ENCODE measurements at places on chromosomes 12 and 14.

- DNase-seq: no peak
Measured at GRCh38 chr14:72617391-72618031, 276.4 kb downstream of the DPF3 start.

GRCh38 chr12:10558301-10558700 is 52.6 kb downstream of the EIF2S3B start:
- no peak for DNase-seq

DNA sequence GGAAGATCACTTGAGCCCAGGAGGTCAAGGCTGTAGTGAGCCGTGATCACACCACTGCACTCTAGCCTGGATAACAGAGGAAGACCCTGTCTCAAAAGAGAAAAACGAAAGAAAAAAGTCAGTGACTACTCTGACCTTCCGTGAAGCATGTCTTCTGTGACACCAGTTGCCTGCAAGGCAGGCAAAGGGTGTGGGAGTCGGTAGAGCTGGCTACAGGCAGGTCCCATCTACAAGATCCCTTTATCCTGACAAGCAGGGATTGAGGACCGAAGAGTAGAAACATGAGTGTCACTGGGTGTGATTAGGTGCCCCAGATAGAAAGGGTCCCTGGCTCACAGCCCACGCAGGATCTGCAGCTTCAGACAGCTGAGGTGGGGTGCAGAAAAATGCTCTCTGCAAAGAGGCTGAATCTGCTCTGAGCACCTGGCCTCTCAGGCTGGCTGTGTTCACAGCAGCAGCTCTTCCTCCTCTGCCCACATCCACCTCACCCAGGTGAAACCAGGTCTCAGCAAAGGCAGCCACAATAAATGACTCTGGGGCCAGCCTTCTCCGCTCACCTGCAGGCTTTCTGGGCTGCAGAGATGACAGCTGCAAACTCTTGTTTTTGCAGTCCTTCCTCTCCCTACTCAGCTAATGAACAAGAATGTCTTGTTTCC is 28.6 kb upstream of the HSP90B1 start:
- no peak for DNase-seq

DNA sequence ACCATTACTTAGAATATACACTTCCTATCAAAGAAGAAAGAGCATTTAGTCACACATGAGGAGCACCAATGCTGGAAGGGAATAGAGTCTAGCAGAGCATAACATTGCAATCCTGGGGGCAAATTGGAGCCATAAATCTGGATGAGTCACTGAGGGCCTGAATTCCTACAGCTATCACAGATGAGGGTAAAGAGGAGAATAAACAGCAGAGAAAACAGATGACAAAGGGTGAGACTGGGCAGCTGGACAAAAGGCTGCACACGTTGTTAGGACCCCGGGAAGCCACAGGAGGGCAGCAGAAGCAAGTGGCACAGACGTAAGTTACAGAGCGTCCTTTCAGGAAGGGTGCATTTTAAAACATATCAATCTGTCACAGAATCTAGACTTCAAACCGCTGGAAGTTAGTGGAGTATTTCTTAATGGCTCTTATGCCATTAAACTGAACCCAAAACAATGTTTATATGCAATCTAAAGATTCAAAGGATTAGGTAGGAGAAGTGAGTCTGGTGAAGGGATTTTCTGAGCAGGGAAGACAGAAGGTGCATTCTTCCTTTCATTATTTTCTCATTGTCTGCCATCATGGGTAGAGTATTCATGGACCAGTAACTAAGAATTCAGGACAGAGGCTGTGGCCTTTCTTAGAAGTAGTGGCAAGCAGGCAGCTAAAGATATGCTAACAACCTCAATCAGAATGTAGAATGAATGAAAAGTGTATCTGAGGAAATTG is 159.8 kb upstream of the DAAM1 start:
- peak; percentile 25 for DNase-seq

DNA sequence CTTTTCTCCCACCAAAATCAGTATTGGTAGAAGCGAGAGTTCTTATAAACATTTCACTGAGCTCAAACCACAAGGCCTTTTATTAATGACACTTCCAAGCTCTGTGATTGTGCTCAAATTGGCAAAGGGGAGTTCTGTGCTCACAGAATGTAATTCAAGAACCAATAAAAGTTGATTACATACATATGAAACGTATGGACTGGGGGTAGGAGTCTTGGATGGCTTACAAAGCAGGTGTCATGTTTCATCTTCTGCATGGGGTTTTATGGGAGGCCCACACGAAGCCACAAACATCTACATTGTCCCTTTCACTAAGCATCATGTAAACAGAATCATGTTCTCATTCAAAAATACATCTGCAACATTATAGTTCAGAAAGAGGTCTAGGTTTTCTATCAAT is 828.3 kb downstream of the VRK1 start:
- DNase-seq: no peak

DNA sequence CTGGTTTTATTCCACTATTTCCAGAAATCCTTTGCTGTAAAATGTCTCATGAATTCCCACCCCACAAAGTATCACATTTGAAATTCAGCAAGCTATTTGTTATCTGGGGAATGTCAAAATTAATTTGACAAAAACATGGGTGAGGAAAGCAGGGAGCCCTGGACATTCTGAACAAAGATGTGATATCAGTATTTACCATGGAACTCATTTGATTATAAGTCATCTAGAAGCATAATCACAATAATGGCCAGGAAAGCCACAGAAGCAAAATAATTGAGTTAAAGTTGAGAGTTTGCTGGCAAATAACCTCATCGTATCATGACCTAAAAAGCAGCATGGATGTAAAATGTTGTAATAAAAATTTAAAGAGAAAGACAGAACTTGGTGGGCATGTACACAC is 96.1 kb downstream of the ANO6 start:
- no peak for DNase-seq

GRCh38 chr12:124994437-124994975 is 1.1 kb downstream of the BRI3BP start:
- peak; percentile 13 for DNase-seq

- no peak for DNase-seq
Measured at GRCh38 chr14:36339816-36340215, 19.4 kb upstream of the MBIP start.

DNA sequence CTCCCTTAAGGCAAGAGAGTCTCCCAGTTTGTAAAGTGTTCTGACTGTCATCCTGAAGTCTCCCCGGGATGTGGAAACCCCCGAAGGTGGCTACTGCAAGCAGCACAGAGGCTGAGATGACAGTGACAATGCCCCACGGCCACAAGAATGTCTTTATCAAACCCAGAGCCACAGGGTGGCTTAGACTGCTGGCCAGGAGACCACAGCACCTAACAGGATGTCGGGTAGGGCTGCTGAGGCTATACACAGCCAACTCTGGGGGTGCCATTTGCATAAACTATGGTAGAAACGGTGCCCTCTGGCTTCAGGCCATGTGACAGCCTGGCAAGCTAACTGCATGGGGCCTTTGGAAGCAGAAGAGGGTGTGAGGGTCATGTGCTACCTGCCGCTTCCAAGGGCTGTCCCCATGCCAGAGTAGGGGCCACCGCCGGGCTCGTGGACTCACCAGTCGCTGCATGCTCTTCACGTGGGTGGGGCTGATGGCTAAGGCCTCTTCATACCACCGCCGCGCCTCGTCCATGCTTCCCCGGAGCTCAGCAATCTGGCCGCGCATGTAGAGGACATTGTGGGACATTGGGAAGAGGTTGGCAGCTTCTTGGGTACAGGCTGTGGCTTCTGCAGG is 180.9 kb downstream of the CALM1 start:
- DNase-seq: no peak

GRCh38 chr12:67275380-67275913 is 6.3 kb downstream of the CAND1 start:
- DNase-seq: no peak

DNA sequence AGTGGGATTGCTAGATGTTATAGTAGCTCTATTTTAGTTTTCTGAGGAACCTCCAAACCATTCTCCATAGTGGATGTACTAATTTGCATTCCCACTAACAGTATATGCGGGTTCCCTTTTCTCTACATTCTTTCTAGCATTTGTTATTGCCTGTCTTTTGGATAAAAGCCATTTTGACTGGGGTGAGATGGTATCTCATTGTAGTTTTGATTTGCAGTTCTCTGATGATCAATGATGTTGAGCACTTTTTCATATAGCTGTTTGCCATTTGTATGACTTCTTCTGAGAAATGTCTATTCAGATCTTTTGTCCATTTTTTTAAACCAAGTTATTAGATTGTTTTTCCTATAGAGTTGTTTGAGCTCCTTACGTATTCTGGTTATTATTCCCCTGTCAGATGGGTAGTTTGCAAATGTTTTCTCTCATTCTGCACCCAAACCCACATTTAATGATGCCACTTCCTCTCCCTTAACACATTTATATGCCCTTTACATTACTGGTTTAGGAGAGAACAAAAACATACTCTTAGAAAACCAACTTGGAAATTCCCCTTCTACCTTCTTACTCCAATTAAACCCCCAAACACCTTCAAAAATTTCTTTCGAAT is 48.2 kb downstream of the NELL2 start:
- no peak for DNase-seq

DNA sequence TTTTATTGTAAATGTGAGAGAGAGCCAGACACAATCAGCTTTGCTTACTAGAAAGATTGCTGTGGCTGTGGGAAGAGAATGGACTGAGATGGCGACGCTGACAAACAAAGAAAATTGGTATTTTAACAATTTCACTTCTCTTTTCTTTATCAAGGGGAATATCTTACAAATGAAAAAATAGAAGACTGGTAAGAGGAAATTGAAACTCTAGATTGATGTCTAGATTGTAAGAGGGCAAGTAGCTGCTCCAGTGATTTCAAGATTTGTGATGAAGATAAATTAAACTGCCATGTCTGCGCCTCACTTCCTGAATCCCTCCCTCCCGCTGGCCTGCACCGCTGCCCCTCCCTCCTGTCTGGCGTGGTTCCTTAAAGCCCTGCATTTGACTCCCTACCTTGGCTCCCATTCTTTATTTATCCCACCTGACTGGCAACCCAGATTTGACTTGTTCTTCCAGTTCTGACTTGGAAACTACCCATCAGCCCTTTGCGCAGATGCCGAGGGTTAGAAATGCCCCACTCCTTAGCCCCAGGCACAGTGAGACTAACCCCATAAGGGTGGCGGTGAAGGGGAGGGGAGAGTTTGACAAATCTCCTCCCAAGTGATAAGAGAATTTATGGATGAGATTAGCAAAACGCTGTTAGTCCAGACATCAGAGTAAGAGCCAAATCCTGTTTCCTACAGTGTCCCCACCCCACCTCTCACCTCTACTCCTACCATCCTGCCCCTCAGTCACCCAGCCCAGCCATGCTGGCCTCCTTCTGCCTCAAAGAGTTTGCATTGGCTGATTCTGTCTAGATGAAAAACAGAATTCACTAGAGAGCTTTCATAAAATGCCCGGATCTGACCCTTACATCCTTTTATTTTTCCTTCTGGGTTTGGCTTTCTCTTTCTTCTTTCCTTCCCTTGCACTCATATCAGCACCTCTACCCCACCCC is 125.3 kb upstream of the ATF7IP start:
- DNase-seq: no peak

DNA sequence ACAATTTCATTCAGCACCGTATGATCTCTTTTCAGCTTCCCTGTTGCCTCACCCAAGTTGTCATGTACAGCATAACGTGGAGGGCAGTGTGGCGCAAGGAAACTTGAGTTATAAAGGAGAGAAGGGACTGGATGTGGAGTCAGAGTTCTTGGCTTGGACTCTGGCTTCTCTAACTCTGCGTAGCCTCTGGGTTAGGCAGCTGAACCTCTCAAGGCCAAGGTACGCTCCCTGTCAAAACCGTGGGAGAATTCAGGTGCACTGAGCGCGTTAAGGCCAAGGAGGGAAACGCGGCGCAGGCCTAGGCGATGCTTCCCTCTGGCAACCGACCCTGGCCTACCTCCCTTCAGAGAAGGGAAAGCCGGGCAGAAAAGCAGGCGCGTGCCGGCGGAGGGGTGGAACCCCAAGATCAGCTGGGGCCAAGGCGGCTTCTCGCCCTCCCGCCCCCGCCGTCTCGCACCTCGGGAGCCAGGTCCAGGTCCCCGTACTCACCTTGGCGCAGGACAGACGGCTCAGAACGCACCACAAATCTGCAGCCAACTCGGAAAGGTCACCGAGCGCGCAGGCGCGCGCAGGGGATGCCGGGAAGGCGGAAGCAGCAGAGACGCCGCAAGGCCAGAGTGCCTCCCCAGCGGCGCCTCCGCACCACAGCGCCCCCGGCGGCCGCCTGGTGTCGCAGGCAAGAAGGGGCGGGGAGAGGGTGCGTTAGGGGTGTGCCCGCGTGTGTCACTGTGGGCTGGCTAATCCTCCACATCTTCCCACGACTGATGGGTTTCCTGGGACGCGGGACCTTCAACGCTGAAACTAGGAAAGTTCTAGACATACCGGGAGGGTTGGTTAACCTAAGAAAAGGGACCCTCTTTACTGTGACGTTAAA is 7.0 kb upstream of the TDRD9 start:
- DNase-seq: peak; percentile 77

DNA sequence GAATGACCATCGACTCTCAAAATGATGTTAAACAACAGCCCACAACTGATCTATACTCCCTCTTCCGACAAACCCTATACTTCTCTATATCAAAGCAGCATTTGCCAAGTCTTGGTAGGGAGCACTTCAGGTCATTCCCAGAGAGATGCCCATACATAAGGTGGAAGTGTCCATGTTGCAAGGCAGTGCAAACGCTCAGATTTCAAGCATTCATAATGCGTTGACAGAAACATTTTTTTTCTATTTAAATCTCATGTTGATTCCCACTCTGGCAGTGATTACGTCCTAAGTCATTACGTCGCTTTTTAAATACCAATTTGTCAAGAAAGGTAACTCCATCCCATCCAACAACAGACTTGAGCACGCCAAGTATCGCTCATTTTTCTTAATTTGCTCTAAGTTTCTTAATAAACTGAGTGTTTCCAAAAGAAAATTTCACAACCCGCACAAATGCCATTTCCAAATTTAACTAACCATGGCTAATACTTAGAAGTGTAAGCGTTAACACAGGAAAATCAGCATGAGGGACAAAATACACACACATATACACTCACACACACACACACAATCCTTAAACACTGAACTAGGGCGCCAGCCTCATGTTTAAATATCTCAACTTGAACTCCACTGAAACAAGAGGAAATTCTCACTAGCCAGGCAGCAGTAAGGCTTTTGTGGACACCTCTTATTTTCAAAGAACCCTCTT is 1.1 kb downstream of the GXYLT1 start:
- no peak for DNase-seq

DNA sequence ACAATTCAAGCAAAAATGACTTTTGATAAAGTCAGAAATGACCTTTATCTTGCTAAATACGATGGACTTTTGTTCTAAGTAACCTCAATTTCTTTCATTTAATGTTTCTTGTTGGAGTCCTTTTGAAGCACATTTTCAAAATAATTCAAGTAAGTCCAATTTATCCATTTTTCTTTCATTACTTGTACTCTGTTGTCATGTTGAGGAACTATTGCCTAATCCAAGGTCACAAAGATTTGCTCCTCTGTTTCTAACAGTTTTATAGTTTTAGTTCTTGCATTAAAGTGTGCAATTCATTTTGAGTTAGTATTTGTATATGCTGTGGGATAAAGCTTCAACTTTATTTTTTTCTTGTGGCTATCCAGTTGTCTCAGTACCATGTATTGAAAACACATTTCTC is 66.7 kb downstream of the CCER1 start:
- no peak for DNase-seq

DNA sequence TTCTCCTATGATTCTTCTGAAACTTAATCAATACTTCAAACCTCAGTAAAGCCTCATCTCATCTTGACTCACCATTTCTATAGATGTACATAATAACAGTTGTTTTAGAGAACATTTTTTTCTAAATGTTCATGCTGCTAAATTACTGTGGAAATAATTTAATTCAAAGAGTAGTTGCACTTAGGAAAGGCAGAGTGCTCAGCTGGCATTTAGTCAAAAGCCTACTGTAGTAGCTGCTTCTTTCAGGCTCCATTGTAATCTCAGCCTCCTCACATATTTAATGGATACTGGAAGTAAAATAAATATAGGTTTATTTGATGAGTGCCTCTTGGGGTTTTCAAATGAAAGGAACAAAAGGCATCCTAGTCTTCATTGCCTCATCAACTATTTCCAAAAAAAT is 325.0 kb downstream of the CCER1 start:
- DNase-seq: no peak

Data from hippocampal formation (tissue), 2 donors.